ENCODE measurements at places on chromosomes 5 and 9. TPM values are rescaled to one million over a fixed set of nuclear protein-coding genes. Genes with fewer than 3 reads are reported as not detected.

The HMCN2 gene
- total RNA-seq: 5.3 TPM

The DNAJC25 gene
- total RNA-seq: 5.0 TPM

The ZNF354C gene
- total RNA-seq: 4.0 TPM

The ALDH1A1 gene
- total RNA-seq: 6.2 TPM

The PAEP gene
- not detected for total RNA-seq

The LTC4S gene
- 12.8 TPM for total RNA-seq

The NTNG2 gene
- total RNA-seq: 7.7 TPM

The PHF24 gene
- 0.57 TPM for total RNA-seq

The SH3TC2 gene
- total RNA-seq: 2.5 TPM

The ADGRV1 gene
- total RNA-seq: 0.19 TPM

The CKS2 gene
- total RNA-seq: 3.2 TPM

- DNase-seq: no peak
Measured at GRCh38 chr5:40041452-40041851, 616.7 kb upstream of the DAB2 start.

- no peak for DNase-seq
Measured at GRCh38 chr5:73687357-73687756, 61.4 kb downstream of the ARHGEF28 start.

DNA sequence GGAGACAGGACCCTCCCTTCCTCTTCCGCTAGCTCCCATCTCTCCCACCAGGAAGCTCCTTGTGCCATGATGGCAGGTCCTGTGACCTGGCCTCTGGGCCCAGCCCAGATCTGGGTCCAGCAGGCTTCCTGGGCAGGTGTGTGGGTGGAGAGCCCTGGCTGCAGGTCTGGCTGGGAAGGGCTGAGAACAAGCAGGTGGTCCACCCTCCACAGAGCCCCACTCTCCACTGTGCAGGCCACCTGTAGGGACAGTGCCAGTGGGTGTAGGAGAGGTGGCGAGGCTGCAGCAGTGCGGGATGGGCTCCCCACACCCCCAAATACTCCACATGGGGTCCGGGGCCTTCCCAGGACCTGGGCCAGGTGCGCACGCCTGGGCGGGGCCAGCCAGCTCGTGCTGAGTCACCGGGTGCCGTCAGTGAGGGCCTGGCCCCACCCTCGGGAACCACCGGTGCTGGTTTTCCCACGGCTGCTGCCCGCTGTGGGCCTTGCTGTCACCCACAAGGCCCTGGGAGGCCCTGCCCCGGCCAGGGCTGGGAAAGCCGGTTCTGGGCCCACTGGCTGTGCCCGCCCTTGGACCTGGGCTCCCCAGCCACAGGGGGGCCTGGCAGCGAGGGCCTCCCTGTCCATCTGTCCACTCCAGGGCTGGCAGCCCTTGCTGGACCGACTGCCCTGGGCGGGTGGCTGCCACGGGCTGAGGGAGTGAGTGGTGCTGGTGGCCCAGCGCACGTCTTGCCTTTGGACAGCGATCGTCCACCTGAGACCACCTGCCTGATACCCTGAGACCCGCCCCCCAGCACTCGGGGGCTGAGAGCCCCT is 9.3 kb upstream of the NRARP start:
- DNase-seq: no peak

DNA sequence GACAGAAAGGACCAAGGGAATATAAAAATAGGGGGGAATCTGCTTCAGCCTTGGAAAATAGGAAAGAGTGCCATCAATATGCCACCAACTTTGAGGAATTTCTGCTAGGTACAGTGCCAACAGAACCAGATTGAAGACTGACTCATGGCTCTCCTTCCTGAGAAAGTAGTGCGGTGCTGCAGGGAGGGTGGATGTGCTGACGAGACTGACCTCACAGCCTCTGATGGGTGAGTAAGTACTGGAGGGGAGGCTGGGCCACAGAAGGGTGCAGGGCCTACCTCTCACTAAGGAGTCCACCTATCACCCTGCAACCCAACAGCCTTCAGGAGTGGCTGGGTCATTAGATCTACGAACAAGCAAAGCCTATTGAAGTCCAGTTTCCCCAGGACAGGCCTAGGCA is 187.6 kb downstream of the GABBR2 start:
- no peak for DNase-seq

DNA sequence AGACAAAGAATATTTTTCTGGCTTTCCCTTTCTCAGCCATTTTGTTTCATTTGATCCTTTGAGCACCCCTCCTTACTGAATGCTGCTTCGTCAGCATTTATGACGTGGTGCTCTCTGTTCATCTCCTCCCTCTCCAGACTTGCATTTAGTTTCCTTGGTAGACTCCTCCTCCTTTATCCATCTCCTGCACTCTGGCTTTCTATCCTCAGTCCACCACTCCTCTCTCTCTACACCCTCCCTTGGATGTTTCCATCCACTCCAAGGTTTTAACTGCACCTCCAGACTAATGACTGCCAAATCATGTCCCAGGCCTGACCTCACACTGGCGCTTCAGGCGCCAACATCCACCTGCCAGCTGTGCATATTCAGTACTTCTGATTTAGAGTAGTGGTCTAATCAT is 245.4 kb downstream of the RAB3C start:
- DNase-seq: no peak

- no peak for DNase-seq
Measured at GRCh38 chr9:88835038-88835466, 156.2 kb upstream of the S1PR3 start.

GRCh38 chr9:77841739-77842386 is 189.7 kb downstream of the GNAQ start:
- DNase-seq: no peak

GRCh38 chr5:181160152-181160754 is 12.9 kb downstream of the OR2V2 start:
- DNase-seq: no peak

DNA sequence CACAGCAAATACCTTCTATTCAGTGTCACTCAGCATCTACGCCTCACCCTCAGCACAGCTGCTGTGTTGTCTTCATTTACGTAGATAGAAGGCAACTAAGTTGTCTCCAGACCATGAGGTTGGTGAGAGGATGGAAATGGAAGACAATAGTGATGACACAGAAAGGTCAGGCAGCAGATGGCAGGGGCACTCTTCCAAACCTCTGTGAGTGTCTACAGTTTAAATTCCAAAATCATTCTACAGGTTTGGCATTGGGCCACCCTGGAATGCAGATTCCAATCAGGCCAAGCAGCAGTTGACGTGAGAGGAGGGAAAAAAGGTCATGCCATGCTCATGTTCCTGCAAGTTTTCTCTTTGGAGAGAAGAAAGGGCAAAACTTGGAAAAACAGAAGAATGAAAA is 68.7 kb upstream of the ADAMTSL1 start:
- DNase-seq: no peak

DNA sequence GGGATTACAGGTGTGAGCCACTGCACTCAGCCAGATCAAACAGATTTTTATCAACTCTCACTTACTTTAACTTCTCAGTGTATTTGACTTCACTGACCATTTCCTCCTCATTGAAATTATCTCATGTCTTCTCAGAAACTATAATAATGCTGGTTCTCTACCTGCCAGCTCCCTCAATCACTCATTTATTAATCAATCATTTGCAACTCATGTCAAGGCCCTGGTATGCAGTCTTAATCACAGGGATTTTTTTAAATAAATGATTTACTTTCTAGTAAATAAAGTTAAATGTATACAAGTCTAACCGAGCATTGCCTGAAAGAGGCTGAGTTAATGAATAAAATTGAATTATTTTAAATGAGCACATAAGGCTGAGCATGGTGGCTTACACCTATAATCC is 63.3 kb downstream of the PLPP1 start:
- DNase-seq: no peak

DNA sequence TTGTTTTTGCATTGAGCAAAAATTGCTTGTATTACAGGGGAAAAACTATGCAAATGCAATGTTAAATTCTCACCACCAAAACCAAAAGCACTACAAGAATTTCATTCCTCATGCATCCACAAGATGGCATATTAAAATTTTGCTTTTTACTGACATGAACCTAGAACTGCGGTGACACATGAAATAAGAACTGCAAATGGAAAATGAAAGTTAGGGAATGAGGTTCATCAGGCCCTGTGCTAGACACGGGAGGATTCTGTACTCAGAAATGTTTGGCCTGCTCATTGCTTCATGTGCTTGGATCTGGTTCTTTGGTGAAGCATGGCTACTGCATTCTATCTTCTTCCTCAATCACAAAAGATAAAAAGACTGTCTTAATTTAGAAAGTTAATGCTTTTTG is 9.1 kb upstream of the RFK start:
- no peak for DNase-seq

GRCh38 chr5:92907938-92908606 is 672.9 kb downstream of the NR2F1-AS1 start:
- no peak for DNase-seq

- no peak for DNase-seq
Measured at GRCh38 chr5:176803943-176804498, 6.3 kb upstream of the UNC5A start.

Measured in cardiac septum (tissue), 1 donor.